Heart right ventricle (tissue), 16 donors: ENCODE measurements at places on chromosomes 1 and 21. TPM values are rescaled to one million over a fixed set of nuclear protein-coding genes. Genes with fewer than 3 reads are reported as not detected.

DNA sequence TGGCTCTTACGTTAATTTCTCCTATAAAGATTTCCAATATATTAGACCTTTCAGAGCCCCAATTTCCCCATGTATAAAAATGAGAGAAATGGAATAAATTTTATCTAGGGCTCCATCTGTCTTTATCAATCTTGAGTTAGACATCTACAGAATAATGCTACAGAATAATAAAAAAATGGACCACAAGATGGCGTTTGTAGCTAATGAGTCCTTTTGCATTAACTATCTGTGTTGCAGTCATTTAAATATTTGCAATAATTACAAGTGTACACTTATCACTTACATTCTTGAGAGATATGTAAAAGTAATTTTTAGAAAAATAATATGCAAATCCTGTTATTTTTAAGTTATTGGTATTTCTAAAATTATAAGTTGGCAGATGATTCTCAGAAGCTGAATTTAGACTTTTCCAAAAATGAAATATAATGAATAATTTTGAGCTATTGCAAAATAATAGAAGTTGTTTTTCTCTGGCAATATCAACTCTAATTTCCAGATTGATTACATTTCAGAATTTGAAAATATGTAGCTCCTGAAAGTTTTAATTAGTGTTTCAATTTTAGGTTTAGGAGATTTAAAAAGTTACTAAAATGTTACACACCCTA, 87.7 kb downstream of the SNX7 start:
- no peak for DNase-seq

DNA sequence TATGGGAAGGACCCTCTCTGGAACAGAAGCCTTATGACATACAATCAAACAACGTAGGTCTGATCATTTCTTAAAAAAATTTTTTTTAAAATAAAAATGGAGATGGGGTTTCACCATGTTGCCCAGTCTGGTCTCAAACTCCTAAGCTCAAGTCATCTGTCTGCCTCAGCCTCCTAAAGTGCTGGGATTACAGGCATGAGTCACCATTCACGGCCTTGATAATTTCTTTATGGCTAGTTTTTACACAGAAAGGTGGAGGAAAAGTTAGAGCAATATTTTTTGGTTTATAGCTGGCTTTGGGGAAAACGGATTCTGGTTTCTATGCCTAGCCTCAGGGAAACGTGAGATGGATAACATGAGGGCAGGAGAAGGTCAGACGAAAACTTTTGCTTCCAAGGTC, 70.0 kb upstream of the B3GALT5 start:
- DNase-seq: no peak

DNA sequence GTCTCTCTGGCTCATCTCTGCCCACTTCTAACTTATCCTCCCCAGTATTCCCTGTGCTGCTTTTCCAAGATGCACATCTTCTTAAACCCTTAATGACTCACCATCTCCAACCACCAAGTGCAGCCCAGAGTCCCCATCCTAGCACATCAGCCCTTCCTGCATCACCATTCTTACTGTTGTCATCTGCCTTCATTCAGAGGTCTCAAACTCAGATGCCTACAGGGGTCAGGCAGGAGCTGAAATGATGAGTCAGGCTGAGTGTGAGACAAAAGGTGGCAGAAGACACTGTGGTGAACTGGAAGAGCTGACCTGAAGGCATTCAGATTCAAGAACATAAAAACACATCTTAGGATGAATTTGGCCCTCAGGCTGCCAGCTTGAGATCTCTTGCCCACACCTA, 34.6 kb downstream of the OLFML2B start:
- no peak for DNase-seq

GRCh38 chr1:233561708-233562426, 52.0 kb upstream of the KCNK1 start:
- no peak for DNase-seq

DNA sequence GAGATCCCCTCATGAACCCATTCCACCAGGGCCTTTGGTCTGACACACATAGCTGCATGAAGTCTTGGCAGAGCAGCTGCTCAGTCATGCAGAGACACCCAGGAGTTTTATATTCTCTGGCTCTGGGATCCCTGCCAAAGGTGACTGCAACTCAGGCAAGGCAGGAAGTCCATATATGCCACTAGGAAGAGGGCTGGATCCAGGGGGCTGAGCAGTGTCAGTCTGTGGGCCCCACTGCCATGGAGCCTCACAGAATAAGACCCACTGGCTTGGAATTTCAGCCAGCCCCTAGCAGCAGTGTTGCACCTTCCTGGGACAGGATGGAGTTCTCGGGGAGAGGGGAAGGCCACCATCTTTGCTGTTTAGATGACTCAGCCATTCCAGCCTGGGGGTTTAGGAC, 199.7 kb downstream of the TBX15 start:
- no peak for DNase-seq

The CEP350 gene
- 27.5 TPM for total RNA-seq

DNA sequence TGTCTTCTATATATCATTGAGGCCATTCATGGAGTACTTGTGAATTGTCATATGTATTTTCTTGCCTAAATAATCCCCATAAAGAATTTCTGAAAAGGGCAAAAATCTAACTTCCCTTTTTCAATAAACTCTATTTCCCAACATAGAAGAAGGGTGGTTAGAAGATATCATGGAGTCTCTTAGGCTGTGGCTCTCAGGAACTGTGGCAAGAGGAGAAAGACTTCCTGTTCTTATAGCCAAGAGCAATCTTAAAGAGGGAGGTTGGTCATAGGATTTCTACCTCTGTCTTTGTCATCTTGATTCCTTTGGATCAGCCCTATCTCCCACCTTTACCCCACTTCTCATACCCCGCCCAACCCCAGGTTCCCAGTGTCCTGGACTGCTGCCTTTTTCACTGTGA, 175.8 kb downstream of the TYW3 start:
- DNase-seq: no peak

DNA sequence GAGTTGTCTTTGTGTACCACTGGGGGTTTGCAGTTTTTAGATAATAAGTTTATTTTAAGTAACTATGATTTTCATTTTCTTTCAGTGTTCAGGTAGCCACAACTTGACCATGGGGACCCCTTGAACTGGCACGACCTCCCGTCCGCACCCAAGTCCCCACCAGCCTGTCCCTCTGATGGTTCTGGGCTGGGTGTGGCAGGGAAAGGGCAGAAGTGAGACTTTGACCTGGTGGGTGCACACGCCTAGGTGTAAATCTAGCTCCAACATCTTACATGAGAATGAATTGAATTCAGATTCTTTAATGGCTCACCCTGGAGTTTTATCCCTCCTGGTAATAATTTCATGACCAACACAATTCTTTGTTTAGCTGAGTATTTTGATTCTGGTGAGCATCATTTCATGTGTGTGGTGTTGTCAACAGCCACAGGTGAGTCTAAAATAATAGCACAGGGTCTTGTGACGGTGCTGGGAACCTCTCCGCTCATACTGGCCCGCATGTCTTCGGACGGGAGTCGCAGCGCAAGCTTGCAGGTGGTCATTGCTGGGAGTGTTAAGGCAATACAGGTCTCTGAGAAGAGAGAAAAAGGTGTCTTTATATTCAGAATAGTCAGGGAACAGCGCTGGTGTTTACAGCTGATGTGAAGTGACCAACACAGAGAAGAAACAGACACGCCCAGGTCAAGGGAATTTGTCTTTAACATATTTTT, 50.8 kb upstream of the POFUT2 start:
- peak; percentile 3 for DNase-seq

DNA sequence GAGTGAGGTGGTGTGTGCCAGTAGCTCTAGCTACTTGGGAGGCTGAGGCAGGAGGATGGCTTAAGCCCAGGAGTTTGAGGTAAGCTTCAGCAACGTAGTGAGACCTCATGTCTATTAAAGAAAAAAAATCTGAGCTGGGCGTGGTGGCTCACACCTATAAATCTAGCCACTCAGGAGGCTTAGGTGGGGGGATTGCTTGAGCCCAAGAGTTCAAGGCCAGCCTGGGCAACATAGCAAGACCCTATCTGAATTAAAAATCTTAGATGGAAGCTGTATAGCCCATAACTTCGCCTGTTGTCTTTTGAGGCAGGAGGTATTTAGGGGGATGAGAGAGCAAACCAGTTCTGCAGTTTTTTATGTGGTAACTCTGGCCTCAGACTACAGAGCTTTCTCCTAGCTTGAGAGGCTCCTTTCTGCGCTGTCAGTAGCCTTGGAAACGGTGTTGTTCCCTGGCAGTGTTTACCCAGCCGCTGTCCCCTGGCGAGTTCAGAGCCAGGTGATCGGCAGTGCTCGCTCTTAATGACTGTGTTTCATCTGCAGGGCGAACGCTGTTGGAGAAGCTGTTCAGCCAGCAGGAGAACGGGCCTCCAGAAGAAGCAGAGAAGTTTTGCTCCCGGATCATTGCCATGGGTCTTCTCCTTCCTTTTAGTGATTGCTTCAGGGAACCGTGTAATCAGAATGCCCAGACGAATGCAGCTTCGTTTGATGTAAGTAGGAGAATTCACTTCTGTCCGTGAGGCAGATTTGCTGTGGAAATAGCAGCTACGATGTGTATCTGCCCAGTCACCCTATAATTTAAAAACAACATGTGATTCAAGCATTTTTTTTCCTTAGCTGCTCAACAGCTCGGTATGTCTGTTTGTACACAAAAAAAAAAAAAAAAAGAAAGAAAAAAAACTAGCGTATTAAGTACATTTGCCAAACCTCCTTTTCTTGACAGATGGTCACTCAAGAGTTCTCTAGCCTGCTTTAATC, 31.2 kb downstream of the FMN2 start:
- no peak for DNase-seq

The FNBP1L gene
- total RNA-seq: 22.1 TPM

GRCh38 chr1:47189844-47190508, at the start of gene PDZK1IP1:
Gene PDZK1IP1, minus strand, starts transcription at chr1:47190036. Its CDS starts 104 bp downstream, at chr1:47189932.
- peak; percentile 71 for DNase-seq

The MECR gene
- 30.0 TPM for total RNA-seq

- peak; percentile 60 for DNase-seq
These were observed 8.9 kb upstream of the LEMD1 start for GRCh38 chr1:205430696-205431305.

The RBBP5 gene
- total RNA-seq: 12.4 TPM

- no peak for DNase-seq
These were observed 186.6 kb upstream of the SPAG17 start for GRCh38 chr1:118371612-118372011.

GRCh38 chr1:197302775-197303174, 34.7 kb downstream of the CRB1 start:
- DNase-seq: no peak

GRCh38 chr1:236140705-236141446, 1.5 kb upstream of the GPR137B start:
- DNase-seq: no peak

The DENND2C gene
- 5.2 TPM for total RNA-seq

The AKT3 gene
- total RNA-seq: 11.8 TPM

DNA sequence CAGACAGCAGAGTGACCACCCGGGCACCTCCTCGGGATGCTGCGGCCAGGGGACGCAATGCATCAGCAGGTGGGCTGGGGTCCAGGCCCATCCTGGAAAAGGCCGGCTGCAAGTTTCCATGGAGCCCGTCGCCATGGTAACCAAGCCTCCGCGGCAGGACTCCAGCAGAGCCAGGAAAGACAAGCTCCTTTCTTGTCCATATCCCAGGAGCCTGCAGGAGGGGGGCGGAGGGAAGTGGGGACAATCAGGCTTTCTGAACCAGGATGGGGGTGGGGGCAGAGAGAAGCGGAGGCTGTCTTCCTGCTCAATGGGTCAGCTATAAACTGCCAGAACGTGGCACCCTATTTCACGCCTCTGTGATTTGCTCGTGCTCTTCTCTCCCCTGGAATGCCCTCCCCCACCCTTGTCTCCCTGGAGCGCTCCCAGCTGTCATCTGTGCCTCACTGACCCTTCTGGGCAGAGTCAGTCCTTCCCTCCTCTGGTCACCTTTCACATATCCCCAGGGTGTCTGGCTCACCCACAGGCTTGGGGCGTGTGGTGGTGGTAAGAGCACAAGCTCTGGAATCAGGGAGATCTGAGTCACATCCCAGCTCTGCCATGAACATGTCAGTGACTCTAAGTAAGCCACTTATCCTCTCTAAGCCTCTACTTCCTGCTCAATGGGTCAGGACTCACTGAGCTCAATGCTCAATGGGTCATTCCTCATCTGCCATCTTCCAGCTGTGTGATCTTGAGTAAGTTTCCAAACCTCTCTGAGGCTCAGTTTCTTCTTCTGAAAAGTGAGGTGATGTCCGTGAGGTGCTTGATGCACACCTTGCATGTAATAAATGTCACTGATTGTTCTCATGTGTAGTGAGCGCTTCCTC, 58.9 kb upstream of the LAPTM5 start:
- peak; percentile 55 for DNase-seq

DNA sequence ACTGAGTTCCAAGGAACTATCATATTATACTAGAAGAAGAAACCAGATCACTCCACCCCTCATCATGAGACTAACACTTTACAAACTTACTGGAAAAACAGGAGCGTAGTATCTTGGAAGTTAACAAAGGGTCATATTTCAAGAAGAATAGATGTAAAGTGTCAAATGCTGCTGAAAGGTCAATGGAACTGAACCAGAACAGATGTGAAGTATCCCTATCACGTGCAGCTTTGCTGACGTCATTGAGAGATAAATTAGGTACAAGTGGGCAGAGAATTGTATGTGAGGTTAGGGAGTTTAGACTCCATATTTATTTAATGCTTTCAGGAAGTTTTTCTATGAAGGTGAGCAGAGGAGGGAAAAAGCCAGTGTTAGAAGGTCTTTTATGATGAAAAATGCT, 483.0 kb downstream of the NCAM2 start:
- DNase-seq: no peak

GRCh38 chr1:212366901-212367300, 47.8 kb downstream of the PACC1 start:
- DNase-seq: no peak

- no peak for DNase-seq
These were observed 221.8 kb upstream of the ESRRG start for GRCh38 chr1:216944864-216945510.
